ENCODE measurements at places on chromosomes 7 and 10. TPM values are rescaled to one million over a fixed set of nuclear protein-coding genes. Genes with fewer than 3 reads are reported as not detected.

GRCh38 chr7:134532954-134533218, 5.5 kb downstream of the AKR1B10 start:
- H3K36me3 ChIP-seq, result no peaks in the 10 kb centered on the region
- H3K27me3 ChIP-seq, result no peaks in the 10 kb centered on the region
- no peak for DNase-seq
- no peak overlapping the region for H3K27ac ChIP-seq
- H3K4me1 ChIP-seq, result no peaks in the 10 kb centered on the region
- no peak overlapping the region for H3K4me3 ChIP-seq

DNA sequence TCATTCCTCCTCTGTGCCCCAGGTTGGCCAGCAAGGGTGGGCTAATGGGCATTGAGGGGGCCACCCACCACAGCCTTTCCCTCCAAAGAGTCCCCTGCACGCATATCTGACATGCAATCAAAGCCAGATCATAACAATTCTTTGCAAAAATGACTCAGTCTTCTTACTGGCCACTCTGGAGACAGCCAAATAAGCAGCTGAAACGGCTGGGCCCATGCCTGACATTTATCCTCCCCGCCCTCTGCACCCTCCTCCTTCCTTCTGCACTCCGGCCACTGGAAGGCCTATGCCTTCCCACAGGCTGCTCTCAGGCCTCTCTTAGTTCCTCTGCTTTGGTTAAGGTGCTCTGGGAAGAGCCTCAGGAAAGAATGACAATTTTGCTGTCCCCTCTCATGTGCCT, 29.2 kb upstream of the NPFFR1 start:
- no peaks in the 10 kb centered on the region for H3K4me1 ChIP-seq
- H3K4me3 ChIP-seq, result no peak overlapping the region
- no peak for DNase-seq
- no peaks in the 10 kb centered on the region for H3K27me3 ChIP-seq
- H3K27ac ChIP-seq, result no peak overlapping the region

DNA sequence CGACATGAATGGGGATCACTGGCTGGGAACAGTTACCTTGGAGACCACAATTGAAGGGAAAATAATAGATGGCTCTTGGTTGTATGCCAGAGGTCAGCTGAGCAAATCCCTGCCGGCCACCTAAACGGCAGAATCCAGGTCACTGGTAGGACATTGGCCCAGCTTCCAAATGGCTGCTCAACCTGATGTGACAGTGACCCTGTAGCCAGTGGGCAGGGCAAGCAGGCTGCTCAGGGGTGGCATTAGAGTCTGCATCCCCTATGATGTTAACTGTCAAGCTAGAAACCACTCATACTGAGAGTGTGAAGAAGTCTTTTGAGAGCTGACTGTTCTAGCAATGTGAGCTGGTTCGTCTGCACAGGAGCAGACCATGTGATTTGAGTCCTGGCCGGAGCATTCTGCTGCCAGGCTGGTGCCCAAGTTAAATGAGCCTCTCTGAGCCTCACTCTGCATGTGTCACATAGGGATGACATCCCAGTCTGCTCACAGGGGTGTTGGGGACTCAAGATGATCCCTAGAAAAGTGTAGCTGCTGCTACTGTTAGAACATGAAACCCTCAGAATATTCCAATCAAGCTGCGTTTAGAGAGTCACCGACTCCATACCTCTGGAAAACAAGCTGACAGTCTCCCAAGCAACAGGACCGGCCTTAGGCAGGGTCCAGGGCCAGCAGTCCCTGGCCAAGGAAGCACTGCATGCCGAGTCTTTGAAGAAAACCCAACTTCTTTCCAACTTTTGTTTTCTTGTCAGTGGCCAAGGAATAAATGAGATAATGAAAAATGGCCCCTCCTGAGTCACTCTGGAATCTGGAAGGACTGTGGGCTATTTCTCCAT, 69.7 kb downstream of the VWA2 start:
- H3K27me3 ChIP-seq, result no peaks in the 10 kb centered on the region
- H3K36me3 ChIP-seq, result no peaks in the 10 kb centered on the region
- no peak overlapping the region for H3K27ac ChIP-seq
- DNase-seq, result no peak
- peaks cover 1% of the 10 kb centered on the region for H3K4me1 ChIP-seq

DNA sequence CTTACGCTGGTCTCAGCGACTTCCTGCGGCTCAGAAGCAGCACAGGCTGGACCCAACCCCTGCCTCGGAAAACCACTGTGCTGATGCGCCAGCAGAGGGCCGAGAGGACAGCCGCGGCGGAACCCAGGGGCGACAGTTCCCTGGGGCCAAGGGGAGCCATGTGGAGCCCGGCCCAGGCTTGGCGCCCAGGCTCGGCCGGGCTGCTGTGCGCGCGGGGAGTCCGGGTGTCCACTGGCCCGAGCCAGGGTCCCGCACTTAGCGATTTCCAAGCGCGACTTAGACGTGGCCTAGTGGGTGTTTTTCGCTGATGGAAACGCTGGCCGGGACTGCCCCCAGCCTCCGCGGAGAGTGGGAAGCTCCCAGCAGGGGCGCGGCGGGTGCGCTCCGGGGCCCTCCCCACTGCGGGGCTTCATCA, 18.6 kb upstream of the ZNF32 start:
- no peaks in the 10 kb centered on the region for H3K36me3 ChIP-seq
- no peak overlapping the region for H3K4me3 ChIP-seq
- DNase-seq, result no peak
- H3K27ac ChIP-seq, result no peak overlapping the region
- peaks cover 29% of the 10 kb centered on the region for H3K27me3 ChIP-seq

- peaks cover 45% of the 10 kb centered on the region for H3K4me1 ChIP-seq
- peak overlapping the region; percentile 97 for H3K27ac ChIP-seq
- H3K4me3 ChIP-seq, result peak overlapping the region; percentile 87
- peaks cover 1% of the 10 kb centered on the region for H3K36me3 ChIP-seq
- peak; percentile 31 for DNase-seq
These were observed 1.7 kb downstream of the TES start for GRCh38 chr7:116211913-116212596.

DNA sequence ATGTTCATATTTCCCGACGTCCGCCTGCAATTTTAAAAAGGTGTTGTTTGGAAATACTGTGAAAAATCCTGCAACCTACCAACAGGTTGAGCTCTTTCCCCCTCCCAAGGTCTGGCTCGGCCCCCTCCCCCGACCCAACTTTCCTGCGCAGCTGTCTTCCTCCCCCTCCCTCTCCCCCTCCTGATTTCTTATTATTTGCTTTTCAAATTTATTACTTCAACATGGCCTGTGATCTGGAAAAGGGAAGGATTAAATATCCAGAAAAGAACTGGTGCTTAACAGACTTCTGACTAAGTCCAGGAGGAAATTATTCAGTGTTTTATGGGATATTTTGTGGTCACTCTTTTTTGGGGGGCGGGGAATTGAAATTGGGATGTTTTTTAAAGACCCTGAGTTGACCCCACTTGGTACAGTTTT, 2.4 kb downstream of the ARID5B start:
- no peaks in the 10 kb centered on the region for H3K27me3 ChIP-seq
- no peak for DNase-seq
- H3K27ac ChIP-seq, result peak overlapping the region; percentile 98
- peak overlapping the region; percentile 99 for H3K4me3 ChIP-seq
- peaks cover 56% of the 10 kb centered on the region for H3K36me3 ChIP-seq

- peaks cover 49% of the 10 kb centered on the region for H3K4me1 ChIP-seq
- no peak overlapping the region for H3K27ac ChIP-seq
- DNase-seq, result no peak
These were observed 102.0 kb downstream of the FAM53B start for GRCh38 chr10:124642088-124642710.

- no peaks in the 10 kb centered on the region for H3K27me3 ChIP-seq
- no peak overlapping the region for H3K27ac ChIP-seq
- DNase-seq, result no peak
These were observed 29.2 kb upstream of the TSPAN13 start for GRCh38 chr7:16724344-16724743.

DNA sequence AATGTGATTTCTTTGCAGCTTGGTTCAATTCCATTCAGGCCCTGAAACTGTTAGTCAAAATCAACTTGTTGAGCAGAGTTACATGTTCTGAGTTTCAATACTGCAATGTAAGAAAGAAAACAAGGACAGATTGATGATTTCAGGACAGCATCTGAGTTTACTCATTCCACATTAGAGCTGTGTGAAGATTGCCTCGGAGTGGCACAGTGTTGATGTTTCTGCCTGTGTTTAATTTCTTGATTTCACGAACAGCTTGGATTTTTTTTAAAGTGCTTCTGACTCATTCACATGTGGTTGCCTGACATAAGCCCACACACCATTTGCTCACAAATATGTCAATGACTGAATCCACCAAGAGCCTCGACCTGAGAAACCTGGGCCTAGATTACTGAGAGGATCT, 101.2 kb upstream of the PARD3 start:
- no peak for DNase-seq
- H3K36me3 ChIP-seq, result no peaks in the 10 kb centered on the region
- no peaks in the 10 kb centered on the region for H3K4me1 ChIP-seq
- no peaks in the 10 kb centered on the region for H3K27me3 ChIP-seq

DNA sequence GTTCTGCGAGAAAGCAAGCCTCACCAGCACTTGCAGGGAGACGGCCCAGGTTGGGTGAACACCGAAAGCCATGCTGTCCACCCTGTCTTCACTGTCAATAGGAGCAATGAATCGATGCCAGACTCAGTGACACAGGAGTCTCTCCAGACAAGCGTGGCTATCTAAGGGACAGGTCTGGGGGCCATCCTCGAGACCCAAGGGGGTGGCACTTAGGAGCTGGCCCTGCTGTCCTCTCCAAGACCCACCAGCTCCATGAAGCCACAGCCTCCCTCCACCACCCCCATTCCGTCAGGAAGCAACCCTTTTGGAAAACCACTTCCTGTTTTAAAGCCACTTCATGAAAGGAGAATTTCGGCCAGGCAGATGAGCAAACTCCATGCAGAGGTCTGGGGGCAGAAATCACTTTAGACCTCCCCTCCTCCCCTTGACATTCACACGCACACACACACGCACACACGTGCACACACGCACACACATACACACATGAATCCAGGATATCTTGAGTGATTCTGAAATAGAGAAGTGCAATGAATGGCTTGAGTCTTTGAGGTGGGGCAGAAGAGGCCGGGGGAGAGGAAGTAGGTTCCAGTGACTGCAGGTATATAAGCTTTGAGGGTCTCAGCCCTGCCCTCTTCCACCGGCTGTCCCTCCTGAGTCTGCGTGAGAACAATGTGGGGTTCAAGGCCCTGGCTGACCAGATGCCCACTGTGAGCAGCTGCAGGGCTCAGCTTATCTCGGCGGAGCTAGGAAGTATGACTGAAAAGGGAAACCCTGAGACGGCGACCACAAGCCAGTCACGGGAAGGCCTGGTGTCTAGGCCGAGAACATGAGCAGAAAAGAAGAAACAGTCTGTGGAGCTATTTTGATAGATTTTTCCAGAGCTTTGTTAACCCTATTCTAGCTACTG, 25.0 kb downstream of the RGS10 start:
- peak; percentile 83 for DNase-seq
- H3K27ac ChIP-seq, result peak overlapping the region; percentile 90
- H3K27me3 ChIP-seq, result no peaks in the 10 kb centered on the region
- peak overlapping the region; percentile 43 for H3K4me3 ChIP-seq

DNA sequence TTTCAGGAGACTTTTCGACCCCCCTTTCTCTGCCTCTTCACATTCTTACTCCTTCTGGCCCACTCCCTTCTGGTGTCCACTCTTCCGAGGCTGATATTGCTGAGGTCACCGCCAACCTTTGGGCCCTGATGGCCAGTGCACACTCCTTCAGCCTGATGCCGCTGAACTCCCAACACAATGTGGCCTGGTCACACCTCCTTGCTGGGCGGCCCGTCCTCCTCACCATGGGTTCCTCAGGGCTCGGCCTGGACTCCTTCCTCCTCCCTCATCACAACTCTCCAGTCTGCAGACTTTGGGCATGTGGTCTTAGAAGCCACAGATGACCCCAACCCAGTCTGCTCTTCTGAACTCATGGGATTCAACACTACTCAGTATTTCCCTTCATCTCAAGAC, 583.0 kb upstream of the MGMT start:
- no peak for DNase-seq
- no peaks in the 10 kb centered on the region for H3K4me1 ChIP-seq

- DNase-seq, result no peak
- H3K36me3 ChIP-seq, result no peaks in the 10 kb centered on the region
- H3K4me1 ChIP-seq, result peaks cover 6% of the 10 kb centered on the region
- no peak overlapping the region for H3K27ac ChIP-seq
- no peaks in the 10 kb centered on the region for H3K27me3 ChIP-seq
These were observed 7.9 kb upstream of the PITRM1 start for GRCh38 chr10:3180355-3181025.

DNA sequence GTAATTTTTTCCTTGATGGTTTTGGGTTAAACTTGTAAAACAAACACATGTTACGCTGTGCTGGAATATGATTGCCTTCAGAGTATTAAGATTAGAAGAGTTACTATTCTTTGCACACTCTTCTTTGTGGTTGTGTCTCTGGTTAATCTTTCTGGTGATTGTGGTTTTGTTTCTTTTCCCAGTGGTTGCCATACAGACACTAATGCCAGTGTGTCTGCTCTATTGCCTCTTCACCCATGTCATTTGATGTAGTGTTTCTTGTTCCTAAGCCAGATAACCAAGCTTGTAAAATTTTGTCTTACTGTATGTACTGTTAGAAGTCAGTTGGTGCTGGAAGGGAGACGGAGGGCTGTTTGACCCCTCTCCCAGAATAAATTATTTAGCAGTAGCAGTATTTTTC, 124.8 kb downstream of the PHTF2 start:
- no peak overlapping the region for H3K27ac ChIP-seq
- DNase-seq, result no peak

- H3K27me3 ChIP-seq, result no peaks in the 10 kb centered on the region
- no peak for DNase-seq
- no peak overlapping the region for H3K27ac ChIP-seq
- H3K4me1 ChIP-seq, result no peaks in the 10 kb centered on the region
- no peak overlapping the region for H3K4me3 ChIP-seq
These were observed 22.7 kb upstream of the FRMD4A start for GRCh38 chr10:14353291-14353913.

DNA sequence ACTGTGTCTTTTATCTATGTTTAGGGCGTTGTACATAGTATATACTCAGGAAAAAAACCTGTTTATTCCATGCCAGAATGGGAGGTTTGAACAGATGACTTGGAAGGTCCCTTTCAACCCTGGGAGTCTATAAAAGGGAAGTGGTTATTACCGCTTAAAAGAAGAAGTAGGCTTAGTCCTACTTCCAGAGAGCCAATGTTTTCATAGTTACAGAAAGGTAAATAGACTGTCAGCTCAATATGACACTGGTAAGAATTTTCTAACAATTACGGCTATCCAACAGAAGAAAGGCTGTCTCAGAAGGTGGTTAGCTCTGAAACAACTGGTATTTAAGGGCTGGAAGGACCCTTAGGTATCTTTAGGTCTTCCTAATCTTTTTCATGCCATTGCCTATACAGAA, 1.1 kb upstream of the TFAM start:
- peaks cover 15% of the 10 kb centered on the region for H3K36me3 ChIP-seq
- peak overlapping the region; percentile 100 for H3K4me3 ChIP-seq
- H3K4me1 ChIP-seq, result peaks cover 28% of the 10 kb centered on the region
- no peaks in the 10 kb centered on the region for H3K27me3 ChIP-seq
- DNase-seq, result no peak
- H3K27ac ChIP-seq, result no peak overlapping the region

PLEKHS1 gene
- total RNA-seq, result not detected

FAM180A gene
- total RNA-seq, result not detected

LEP gene
- not detected for total RNA-seq

FGF8 gene
- total RNA-seq, result not detected

FAM237B gene
- not detected for total RNA-seq

TYW1B gene
- total RNA-seq, result 3.3 TPM

SEMA3A gene
- total RNA-seq, result 3.0 TPM

MMRN2 gene
- total RNA-seq, result not detected

Measured in activated naive CD4-positive, alpha-beta T cell treated with anti-CD3 and anti-CD28 coated beads for 36 hours (primary cell).